ENCODE measurements at places on chromosomes 3 and 15.
A peak's percentile ranks its signal among the peaks of the same experiment; 100 is the strongest.

GRCh38 chr15:100090411-100090810, 251.4 kb downstream of the ADAMTS17 start:
- no peak for DNase-seq

GRCh38 chr15:39336926-39337325, 244.0 kb upstream of the THBS1 start:
- DNase-seq: no peak

GRCh38 chr3:108525971-108526370, 15.6 kb upstream of the MYH15 start:
- DNase-seq: no peak

- DNase-seq: no peak
These were observed 1085.2 kb downstream of the NSUN3 start for GRCh38 chr3:95148107-95148506.

GRCh38 chr3:32482693-32483092, 20.0 kb downstream of the CMTM6 start:
- DNase-seq: no peak

DNA sequence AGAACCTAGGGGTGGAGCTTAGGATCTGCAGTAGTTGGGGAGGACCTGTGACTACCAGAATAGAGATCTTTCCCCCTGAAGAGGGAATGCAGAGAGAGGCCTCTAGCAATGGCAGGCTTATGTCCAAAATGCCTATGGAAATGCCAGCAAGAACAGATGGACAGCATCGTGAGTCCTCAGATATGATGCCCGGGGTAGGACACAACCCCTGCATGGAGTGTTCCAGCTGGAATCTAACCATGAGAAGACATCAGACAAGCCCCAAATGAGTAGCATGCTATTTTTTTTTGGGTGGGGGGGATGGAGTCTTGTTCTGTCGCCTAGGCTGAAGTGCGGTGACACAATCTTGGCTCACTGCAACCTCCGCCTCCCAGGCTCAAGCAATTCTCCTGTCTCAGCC, 111.5 kb downstream of the ITPR1 start:
- no peak for DNase-seq

DNA sequence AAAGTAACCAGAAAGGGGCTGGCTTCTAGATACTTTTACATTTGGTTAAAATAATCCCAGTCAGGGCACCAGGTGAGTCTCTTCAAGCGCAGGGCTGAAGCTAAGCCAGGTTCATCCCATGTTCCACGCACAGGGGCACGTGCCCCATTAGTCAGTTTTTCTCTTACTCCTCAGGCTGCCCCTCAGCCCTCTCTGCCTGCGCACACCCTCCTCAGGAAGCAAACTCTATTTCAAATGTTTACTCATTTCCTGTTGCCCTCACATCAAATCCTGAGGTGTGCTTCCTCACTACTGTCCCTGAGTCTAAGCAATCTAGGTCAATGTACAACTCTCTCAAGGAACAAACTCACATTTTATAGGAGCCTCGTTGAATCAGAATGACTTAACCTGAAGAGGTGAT, 48.5 kb downstream of the THBS1 start:
- DNase-seq: peak; percentile 44

DNA sequence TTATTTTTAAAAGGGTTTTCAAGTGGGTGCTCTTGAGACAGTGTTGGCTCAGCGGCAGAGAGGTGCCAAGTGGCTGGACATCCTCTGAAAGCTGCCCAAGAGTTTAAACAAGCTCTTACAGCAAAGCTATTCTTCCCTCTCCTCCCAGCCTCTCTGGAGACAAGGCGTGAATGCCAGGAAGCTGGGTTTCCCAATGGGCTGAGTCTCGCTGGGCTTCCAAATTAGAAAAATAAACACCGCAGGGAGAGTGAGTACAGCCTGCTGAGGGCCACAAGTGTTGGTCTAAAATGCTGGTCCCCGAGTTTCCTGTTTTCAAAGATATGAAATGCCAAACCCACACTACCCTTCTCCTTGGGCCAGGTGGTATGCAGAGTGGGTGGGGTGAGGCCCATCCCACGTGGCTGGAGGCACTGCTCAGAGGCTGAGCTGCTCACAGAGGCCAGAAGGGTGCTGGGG, 36.4 kb downstream of the ZDHHC3 start:
- DNase-seq: no peak

- no peak for DNase-seq
These were observed 199.7 kb downstream of the RPLP1 start for GRCh38 chr15:69652293-69652692.

DNA sequence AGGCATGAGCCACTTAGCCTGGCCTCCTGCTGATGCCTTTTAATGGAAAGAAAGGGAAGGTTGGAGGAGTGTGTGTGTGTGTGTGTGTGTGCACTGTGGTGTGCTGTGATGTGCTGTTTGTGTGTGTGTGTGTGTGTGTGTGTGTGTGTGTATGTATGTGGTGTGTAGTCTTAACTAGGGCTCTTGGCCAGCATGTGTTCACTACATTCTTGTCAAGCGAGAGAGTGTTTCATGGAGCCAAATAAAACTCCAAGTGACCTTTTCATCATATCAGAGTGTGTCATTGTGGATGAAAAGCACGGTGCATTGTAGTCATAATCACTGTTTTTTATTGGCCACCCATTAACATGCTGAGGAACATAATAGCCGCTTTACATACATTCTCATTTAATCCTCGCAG, 30.8 kb upstream of the BHLHE40 start:
- no peak for DNase-seq

- no peak for DNase-seq
These were observed 159.6 kb downstream of the MEIS2 start for GRCh38 chr15:36940636-36941260.

DNA sequence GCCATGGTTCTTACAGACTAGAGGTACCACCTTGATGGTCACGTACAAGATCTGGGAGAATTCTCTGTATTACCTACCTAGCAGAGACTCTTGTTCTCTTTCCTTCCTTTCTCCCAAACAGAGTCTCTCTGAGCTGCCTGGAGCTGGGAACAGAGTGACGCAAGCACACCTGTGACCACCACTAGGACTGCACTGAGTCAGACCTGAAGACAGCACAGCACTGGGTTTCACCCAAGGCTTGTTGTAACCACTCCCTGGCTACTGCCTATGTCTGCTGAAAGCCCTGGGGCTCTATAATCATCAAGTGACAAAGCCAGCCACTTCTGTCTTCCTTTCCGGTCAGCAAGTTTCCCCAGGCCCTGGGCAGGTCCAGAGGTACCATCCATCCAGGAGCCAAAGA, 293.3 kb upstream of the CNTN4 start:
- DNase-seq: no peak

DNA sequence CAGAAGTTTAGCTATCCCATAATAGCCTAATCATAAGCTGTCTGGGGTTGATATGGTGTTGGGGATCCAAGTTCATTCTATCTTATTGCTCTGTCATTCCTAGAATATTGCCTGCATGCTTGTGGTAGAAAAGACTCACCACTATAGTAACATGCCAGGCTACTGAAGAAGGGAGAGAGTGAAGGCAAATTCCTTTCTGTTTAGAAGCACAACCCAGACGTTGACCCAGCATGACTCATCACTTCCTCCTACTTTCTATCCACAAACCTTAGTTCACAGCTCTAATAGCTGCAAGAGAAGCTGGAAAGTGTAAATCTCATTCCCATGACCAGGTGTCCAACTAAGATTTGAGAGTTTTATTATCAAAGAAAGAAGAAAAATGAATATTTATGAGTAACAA, 57.8 kb upstream of the NMD3 start:
- no peak for DNase-seq

- no peak for DNase-seq
These were observed 214.8 kb downstream of the TBC1D2B start for GRCh38 chr15:77862651-77863104.

DNA sequence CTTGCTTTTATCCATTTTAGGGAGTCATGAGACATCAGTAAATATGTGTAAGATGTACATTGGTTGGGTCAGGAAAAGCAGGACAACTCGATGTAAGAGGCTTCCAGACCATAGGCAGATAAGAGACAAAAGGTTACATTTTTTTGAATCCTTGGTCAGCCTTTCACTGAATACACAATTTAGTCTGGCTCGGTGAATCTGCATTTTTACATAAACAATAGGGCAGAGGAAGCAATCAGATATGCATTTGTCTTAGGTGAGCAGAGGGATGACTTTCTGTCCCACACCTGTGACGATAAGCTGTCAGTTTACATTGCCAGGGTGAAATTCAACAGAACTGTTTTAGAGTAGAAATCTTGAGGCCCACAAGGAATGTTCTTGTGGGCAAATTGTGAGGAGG, 20.6 kb downstream of the NPAP1 start:
- no peak for DNase-seq

GRCh38 chr3:112043621-112044201, 9.2 kb downstream of the TMPRSS7 start:
- DNase-seq: peak; percentile 55

All from naive thymus-derived CD8-positive, alpha-beta T cell (primary cell).